ENCODE measurements at places on chromosomes 2 and 18. TPM values are rescaled to one million over a fixed set of nuclear protein-coding genes. Genes with fewer than 3 reads are reported as not detected.

DNA sequence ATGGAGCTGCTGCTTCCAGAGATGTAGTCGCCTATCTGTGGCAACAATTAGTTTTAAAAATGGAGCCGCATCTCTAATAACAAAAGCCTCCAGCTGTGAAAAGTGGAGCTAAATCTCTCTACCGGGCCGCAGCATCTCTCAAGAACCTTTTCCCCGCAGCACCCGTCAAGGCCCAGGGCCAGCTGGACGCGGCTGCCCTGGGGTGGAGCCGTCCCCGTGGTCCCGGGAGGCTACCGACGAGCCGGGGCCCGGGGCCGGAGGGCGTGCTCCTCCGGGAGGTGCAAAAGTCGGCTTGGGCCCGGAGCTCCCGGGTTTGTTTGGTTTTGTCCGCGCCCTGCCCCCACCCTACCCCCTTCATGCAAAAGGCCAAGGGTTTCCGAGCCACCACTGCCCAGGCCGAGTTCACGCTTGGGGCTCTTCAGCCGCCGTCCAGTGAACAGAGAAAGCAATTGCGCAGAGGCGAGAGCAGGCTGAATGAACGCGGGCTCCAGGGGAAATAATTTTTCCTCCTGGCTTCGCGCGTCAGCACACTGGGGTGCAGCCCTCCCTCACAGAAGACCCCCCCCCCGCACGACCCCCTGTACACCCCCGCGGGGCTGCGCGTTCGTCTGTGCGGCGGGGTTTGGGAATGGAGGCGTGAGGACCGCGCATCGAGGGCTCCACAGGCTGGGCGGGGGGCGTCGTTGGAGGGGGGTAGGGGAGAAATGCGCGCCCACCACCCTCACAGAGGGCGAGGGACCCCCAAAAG lies 557 bp upstream of the GREB1L start:
- no peak for DNase-seq

DNA sequence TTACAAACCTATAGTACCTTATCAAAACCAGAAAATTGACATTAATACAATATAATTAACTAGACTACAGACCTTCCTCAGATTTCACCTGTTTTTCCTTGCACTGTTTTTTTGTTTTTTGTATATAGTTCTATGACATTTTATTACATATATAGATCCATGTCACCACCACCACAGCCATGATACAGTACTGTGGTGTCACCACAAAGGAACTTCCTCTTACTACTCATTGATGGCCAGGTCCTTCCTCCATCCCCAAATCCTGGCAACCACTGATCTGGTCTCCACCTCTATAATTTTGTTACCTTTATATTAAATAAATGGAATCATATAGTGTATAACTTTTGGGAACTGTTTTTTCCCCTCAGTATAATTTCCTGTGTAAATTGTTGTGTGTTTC lies 19.4 kb upstream of the ATP6V1B1 start:
- DNase-seq: no peak

GRCh38 chr18:78583739-78584458 lies 395.7 kb upstream of the SALL3 start:
- no peak for DNase-seq

- no peak for DNase-seq
These were observed 1423.0 kb upstream of the PIK3C3 start for GRCh38 chr18:40532046-40532445.

DNA sequence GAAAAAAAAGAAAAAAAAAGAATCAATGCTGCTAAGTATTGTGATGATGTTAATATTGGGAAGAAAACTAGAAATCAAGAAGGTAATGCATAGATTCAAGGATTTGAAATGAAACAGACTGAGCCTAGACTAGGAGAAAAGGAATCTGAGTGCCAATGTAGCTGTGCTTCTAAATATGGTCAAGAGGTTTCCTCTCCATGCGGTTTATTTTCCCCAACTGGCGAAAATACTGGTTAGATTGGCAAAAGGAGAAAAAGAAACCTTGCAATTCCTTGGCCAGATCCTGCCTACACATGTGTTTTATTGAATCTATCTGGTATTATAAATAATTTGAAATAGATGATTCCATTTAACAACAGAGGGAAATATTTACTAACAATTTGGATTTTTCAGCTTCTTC lies 5.7 kb downstream of the SCN3A start:
- no peak for DNase-seq

DNA sequence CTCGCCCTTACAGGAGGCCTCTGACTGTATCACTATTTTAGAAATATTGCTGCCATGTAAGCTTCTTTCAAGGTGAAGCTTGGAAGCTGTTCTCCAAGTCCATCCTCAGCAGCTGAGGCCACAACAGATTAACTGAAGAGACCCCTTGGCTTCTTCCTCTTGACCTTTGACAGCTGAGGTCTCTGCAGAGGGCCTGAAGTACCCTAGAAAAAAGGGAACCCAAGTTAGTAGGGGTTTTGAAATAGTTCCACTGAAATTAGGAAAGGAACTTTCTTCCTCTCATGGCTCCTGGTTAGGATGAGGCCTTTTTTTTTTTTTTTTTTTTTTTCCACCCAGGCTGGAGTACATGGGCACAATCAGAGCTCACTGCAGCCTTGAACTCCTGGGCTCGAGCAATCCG lies 15.5 kb upstream of the IHH start:
- DNase-seq: no peak

DNA sequence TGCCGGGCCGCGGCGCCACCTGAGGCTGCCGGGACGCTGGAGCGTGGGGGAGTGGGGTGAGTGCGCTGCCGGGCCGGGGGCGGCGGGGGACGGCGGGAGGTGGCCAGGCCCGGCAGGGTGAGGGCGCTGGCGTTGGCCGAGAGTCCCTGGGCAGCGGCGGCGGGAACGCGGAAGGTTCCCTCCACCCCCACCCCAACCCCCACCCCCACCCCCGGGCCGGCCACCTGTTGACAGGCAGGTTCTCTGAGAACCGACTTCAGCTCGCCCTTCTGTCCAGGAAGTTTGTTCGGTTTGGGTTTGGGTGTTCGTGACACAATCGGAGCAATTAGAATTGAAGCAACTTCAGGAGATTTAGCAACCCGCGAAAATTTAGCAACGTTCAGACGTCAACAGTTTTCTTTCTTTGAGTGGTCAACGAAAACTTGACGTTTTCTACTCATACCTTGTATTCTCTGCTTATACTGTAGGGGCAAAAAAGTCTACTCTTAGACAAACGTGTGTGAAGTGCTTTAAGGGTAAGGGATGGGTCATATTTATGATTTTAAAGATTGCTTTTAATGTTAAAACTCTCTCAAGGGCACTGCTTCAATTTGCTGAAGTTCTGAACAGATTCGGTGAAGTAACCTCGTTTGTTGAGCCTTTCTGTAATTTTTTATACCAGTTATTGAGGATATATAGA lies 9.3 kb downstream of the OTX1 start:
- DNase-seq: no peak

DNA sequence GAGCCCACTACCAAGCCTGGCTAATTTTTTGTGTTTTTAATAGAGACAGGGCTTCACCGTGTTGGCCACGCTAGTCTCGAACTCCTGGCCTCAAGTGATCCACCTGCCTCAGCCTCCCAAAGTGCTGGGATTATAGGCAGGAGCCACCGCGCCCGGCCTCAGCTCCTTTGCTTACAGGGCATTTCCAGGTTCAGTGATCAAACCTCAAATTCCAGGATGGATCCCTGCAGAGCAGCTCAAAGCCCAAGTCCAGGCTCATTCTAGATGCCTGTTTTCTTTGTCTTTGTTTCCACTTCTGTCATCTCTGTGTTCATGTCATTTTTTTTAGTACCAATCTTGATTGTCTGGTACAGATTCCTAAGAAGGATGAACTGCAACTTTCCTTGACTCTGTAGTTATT lies 41.9 kb downstream of the TNFRSF11A start:
- DNase-seq: no peak

- peak; percentile 20 for DNase-seq
These were observed 382.2 kb upstream of the HNRNPA3 start for GRCh38 chr2:176830362-176830761.

Gene SPP2
- not detected for total RNA-seq

Gene ADGRF3
- under 0.01 TPM for total RNA-seq

Gene RSAD2
- total RNA-seq: 3.6 TPM

Gene FABP1
- not detected for total RNA-seq

Data from RPMI7951 (cell line).